Forelimb muscle (tissue), 1 donor: ENCODE measurements at places on chromosomes 6 and 20.

DNA sequence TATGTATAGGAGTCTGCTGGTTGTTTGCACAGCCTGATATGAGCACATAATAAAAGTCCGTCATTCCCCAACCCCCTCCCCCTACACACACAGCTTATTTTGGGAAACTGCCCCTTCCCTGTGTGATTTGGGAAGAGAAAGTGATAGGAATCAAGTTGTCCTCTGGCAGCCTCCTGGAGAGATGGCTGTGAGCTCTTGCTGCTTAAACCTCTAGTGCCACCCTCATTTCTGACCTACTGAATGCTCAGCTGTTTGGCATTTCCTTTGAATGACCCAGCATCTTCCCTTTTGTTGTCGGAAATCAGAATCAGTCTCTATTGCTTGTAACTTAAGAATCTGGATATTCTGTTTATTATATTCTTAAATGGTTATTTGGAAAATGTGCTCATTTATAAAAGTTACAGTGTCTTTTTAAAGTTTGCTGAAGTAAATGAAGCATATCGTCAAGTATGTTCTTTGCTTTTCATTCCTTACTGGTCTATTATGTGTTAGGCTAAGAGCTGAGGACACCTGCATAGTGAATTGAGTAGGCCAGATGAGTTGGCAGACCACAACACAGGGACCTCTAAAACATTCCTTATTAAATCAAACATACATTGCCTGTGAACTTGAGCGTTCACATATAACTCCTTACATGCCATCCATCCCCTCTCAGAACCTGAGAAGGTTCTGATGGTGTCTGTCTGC, 5.5 kb downstream of the RWDD2A start:
- no peak for DNase-seq

GRCh38 chr6:40177598-40177997, 243.3 kb upstream of the MOCS1 start:
- DNase-seq, result no peak

DNA sequence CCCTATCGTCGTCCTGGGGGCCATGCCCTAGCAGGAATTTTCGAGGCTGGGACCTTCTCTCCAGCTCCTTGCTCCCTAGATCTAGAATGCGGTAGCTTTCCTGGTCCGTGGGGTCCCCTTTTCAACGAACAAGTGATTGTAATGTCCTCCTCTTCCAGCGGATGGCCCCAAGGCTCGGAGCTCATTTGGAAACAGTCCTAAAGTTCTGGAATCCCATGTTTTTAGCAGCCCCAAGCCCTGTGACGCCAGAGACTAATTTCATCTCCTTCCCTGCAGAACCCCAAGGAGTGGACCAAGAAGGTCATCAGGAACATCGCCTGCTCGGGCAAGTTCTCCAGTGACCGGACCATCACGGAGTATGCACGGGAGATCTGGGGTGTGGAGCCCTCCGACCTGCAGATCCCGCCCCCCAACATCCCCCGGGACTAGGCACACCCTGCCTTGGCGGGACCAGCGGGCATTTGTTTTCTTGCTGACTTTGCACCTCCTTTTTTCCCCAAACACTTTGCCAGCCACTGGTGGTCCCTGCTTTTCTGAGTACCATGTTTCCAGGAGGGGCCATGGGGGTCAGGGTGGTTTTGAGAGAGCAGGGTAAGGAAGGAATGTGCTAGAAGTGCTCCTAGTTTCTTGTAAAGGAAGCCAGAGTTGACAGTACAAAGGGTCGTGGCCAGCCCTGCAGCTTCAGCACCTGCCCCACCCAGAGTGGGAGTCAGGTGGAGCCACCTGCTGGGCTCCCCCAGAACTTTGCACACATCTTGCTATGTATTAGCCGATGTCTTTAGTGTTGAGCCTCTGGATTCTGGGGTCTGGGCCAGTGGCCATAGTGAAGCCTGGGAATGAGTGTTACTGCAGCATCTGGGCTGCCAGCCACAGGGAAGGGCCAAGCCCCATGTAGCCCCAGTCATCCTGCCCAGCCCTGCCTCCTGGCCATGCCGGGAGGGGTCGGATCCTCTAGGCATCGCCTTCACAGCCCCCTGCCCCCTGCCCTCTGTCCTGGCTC, 48.5 kb downstream of the PYGB start:
- DNase-seq, result no peak

- no peak for DNase-seq
Measured at GRCh38 chr6:109060571-109060970, 34.1 kb downstream of the SESN1 start.

DNA sequence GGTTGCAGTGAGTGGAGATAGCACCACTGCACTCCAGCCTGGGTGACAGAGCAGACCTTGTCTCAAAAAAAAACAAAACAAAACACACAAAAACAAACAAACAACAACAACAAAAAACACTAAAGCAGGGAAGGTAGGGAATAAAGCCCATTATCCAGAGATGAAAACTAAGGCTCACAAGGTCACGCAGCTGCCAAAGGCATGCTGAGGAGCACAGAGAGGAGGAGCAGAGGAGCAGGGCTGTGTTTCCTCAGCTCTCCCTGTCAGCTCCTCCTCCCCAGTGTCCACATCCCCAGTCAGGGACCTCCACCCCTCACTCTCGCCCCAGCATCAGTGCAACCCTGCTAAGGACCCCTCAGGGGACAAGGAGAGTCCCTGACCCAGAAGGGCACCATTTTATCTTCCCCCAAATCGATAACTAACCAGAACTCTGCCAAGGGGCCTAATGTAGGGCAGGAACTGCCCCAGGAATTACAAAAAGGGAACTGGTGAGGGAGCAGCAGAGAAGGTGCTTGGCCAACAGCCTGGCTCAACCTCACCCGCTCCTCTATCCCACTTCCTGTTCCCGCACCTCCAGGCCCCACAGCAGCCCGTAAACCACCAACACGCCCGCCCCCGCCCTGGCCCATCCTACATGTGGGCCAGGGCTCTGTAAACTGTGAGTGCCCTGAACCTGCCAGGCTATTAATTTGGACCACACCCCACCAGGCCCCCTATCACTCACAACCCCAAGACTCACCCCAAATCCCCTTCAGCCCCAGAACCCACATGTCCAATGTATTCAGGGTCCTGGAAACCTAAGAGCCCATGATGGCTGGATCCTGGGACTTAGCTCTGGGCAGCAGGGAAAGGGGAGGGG, 9.0 kb downstream of the TEAD3 start:
- no peak for DNase-seq
